GM12892 (cell line): ENCODE measurements at places on chromosomes 2 and 18.

- DNase-seq, result no peak
Observed at GRCh38 chr2:173043476-173043875, 32.2 kb upstream of the MAP3K20 start.

DNA sequence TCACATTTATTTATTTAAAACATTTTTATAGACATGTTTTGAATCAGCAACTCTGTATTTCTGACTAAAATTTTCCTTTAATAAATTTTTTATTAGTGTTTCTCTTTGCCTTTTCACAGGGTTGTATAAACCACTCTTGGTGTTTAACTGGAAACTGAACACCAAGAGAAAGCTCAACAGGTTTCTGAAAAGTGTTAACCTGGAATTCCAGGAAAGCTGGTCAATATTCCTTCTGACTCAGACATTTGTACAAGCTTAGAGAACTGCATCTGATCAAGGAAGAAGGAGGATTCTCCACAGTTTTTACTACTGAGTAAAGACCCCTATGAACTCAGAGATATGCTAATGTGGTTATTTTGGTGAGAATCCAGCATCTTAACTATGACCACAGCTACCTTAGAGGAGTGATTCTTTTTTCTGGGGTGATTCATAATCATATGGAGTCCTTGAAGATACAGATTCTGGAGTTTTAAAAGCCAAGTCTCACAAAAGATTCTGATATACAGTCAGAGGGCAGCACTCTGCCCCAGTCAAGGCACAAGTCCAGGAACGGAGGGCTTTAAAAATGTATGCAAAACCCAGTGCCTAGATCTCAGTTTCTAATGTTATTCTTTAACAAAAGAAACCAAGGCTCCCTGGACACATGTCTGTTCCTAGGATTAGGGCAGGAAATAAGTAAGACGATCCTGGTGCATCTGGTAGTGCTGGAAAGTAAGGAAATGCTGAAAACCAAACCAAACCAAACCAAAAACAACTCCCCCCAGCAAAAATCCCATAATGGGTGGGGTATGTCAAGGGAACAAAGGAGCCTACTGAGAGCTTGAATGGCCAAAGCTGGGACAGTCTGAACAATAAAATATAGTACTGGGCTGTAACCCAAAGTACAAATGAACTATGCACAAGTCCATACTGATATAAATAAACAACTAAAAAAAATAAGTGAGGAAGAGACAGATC lies 85.1 kb upstream of the FZD5 start:
- DNase-seq, result no peak

DNA sequence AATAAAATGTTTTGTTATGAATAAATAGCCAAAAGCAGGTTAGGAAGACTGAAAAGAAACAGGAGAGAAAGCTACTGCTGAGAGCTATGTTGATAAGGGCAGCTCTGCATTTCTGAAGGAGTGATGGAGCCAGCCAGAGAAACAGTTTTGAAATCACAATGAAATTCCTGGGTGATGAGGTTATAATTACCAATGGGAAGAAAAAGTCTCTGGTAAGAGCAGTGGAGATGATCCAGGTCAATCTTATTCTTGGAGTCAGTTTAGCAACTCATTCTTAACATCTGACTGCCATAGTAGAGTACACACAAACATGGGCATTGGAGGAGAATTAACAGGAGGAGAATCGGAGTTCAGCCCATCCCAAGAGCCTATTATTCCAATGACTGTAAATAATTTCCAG lies 2.4 kb downstream of the ALKAL2 start:
- DNase-seq, result no peak

- DNase-seq, result no peak
Observed at GRCh38 chr2:241325257-241325656, 9.5 kb downstream of the SEPTIN2 start.

- no peak for DNase-seq
Observed at GRCh38 chr18:62877411-62878221, 162.3 kb downstream of the PHLPP1 start.

DNA sequence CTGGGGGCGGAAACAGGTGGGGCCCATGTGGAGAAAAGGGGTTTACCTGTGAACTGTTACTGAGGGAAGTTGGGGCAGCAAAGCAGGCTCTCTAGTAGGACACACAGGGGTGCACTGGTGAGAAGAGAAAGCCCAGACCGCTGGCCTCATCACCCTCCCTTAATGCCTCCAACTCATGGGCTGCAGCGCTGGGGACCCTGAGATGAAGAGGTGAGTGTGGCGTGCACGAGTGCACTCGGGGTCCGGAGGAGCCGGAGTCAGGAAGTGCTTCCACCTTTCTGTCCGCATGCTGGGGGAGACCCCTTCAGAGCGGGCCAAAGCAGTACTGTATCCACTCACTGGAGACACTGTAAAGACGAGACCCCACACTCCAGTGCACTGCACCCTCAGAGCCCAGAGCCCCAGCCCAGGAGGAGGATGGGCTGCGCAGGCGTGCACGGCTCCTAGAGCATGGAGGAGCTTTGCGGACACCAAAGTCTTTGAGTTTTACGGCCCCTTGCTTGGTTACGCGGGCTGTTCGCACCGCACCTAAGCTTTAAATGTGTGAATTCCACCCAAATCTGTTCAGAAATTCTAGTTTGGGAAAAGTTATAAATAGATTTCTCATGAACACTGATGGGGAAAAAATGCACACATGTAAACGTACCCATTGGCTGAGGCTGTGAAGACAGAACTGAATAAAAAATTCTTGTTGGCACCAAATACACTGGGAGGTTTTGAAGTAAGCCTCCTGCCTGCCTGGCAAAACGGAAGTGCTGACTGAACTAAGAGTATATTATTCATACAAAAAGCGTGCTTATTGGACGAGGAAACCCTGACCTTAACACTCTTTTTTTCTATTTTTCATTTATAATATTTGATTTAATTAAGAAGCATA lies 45.4 kb upstream of the PPP4R1 start:
- no peak for DNase-seq

GRCh38 chr2:118430510-118431164 lies 342.4 kb downstream of the INSIG2 start:
- DNase-seq, result no peak

- DNase-seq, result no peak
Observed at GRCh38 chr2:183948861-183949260, 649.5 kb upstream of the ZNF804A start.

- DNase-seq, result no peak
Observed at GRCh38 chr2:96154506-96155380, 9.5 kb upstream of the DUSP2 start.

DNA sequence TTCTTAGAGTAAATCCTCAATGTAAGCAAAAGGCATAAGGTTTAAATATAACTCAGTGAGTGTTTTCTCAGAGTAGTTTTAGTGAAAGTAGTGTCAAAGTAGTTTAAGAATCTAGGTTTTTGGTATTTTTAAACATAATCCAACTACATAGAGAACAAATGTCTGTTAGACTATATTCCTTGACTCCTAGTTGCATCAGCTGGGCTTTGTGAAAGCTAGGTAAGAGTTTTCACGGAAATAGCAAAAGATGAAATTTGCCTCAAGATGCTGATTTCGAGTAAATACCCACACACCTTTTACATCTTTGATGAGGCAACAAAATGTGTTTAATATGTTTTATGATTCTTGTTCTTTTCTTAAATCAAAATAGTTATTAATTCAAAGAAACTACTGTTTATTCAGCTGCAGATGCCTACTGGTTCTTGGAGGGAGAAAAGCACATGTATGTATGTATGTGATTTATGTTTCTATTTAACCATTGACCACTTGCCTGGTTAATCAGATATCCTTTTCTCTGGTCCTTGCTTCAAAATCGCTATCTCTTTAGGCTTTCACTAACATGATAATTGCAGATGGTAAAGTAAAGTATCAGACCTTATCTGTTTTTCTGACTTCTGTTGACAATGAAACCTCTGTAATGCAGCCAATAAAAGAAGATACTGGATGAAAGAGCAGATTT lies 117.4 kb upstream of the NOSTRIN start:
- DNase-seq, result no peak

DNA sequence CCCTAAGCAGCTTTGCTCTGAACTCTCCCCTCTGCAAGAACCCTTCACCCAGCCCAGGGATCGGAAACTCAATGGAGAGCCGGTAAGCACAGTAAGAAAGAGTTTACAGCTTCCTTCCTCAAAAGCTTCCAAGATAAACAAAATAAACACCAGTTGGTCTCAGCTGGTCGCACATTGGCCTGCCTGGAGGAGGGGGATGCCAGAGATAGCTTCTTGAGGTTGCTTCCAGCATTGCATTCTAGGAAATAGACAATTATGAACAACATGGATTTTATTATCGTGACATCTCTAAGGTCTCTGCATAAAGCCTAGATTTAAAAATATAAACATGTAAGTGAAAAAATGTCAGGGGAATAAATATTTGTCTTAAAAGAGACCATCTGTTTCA lies 141.5 kb upstream of the PKDCC start:
- no peak for DNase-seq

DNA sequence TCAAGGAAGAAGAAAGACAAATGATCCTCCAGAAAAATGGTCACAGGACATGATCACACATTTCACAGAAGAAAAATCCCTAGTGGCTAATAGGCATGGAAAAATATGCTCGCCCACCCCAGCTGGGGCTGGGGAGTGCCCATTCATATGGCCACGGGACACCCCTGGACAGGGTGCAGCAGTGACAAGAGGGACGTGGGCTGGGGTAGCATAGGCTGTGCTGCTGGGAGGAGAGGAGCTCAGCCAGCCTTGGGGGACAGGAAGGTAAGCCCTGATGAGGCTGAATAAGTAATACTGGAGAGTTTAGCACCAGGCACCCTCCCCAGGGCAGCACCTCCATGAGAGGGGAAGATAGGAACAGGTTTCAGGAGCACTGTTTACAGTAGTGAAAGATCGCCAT lies 254.9 kb upstream of the HS6ST1 start:
- DNase-seq, result no peak

GRCh38 chr2:164913011-164913410 lies 42.3 kb downstream of the SLC38A11 start:
- DNase-seq, result no peak

DNA sequence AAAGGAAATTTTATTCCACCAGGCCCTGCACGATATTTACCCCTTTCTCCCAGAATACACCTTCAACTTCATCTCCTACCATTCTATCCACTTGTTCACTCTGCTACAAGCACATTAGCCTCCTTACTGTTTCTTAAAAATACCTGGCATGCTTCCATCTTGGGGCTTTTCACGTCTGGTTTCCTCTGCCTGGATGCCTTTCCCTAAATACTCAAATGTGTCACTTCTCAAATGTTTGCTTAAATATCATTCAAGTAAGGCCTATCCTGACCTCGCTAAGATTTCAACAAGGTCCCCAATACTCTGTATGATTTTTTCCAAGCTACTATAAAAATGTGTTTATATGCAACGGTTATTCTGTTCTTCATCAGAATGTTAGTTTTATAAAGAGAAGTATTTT lies 433.0 kb upstream of the CHAC2 start:
- DNase-seq, result no peak
